Jurkat, Clone E6-1 (cell line): ENCODE measurements at places on chromosomes 6 and 20.

DNA sequence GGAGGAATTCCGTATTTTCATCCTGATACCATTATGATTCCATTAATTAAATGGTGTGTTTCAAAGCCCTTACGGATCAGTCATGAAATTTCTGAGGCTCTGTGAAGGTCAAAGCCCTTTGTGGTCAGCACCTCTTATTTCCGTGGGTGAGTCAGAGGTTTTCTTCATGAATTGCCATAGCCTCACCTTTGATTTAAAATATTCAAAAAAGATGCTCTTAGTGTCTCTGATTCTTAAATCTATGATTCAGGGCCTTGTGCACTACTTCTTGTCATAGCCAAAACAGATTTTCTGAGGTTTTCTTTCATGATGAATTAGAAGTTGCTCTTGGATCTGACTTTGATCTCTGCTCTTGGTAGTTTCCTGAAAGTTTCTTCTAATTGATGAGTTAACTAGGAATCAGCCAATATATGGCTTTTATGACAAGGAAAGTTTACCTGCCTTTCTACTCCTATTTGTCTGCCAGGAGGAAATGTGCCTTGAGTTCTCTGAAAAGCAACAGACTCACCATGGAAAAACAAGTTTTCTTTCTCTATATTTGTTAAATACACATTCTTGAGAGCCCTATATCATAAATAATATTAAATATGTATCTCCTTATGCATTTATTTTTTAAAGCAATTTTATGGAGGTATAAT lies 613.0 kb downstream of the UTRN start:
- no peak for DNase-seq

- DNase-seq = no peak
Measured at GRCh38 chr6:75044846-75045245, 161.0 kb downstream of the COL12A1 start.

GRCh38 chr20:14924433-14924832 lies 587.0 kb upstream of the FLRT3 start:
- no peak for DNase-seq

- DNase-seq = peak; percentile 83
Measured at GRCh38 chr6:157323255-157323965, at the start of gene TMEM242. Gene TMEM242 (minus strand): TSS chr6:157323519. CDS start chr6:157323499, 20 bp downstream.

DNA sequence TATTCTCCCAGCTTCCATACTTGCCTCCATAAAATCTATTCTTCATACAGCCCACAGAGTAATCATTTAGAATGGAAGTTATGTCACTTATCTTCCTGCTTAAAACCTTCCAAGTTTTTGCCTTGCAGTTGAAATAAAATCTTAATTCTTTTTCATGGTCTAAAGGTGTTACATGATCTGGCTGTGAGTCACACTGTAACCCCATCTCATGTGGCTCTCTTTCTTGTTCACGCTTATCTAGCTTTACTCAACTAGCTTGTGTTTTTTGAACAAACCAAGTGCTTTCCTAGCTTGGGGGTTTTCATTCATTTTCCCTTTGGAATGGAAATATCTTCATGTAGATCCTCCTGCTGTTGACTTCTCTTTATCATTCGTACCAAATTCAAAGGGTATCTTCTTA lies 23.6 kb upstream of the THEMIS start:
- no peak for DNase-seq

DNA sequence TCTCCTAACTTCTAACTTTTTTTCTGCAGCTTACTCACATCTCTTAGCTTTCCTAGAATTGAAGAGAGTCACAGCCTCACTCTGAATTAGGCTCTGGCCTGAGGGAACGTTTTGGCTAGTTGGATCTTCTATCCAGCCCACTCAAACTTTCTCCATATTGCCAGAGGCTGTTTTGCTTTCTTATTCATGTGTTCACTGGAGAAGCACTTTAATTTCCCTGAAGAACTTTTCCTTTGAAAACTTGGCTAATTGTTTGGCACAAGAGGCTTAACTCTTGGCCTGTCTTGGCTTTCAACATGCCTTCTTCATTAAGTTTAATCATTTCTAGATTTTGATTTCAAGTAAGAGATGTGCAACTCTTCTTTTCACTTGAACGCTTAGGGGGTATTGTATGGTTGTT lies 138.2 kb upstream of the PLCB4 start:
- DNase-seq = no peak

- DNase-seq = no peak
Measured at GRCh38 chr6:74073429-74073828, 377.4 kb downstream of the CD109 start.

GRCh38 chr6:39281312-39281980 lies 32.8 kb downstream of the KCNK17 start:
- DNase-seq = no peak

GRCh38 chr20:8971669-8972316 lies 97.1 kb upstream of the PLCB4 start:
- no peak for DNase-seq

DNA sequence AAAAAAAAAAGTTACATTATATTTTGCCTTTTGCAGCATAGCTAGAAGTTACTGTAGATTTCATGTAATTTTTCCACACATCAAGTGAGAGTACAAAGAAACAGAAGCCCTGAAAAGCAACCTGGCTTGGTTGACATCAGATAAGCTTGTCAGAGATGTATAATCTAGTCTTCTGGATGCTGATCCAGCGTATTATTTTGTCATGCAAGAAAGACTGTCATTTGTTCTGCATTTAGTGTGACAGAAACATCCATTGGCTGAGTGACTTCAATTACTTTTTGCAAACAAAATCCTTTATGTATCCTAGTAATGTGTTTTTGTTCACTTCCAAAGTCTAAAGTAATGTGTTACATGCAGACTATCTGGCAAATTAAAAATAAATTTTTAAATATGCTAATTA lies 75.3 kb downstream of the FAM83B start:
- DNase-seq = no peak

DNA sequence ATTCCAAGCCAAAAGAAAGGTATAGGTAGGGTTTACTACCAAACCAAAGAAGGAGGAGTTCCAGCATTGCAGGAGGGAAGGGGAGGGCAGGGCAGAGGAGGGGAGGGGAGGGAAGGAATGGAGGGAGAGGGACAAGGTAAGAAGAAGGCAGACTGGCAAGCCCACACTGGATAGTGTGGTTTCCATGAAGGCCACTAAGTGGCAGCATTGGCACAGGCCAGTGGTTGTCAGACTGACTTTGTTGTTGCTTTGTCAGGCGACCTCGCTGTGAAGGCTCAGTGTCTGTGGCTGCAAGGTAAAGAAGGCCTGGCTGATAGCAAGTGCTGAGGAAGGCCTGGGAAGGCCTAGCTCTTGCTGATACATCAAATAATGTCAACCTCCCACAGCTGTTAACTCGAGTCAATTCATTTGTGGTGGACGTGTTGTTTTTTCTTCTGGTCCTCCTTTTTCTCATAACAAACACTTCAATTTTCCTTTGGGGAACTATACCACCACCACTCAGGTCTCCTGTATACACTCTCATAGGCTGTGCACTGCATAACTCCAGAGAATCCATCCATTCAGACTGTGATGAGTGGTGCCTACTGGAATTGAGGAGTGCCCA lies 7.7 kb upstream of the ZNF334 start:
- peak; percentile 51 for DNase-seq

DNA sequence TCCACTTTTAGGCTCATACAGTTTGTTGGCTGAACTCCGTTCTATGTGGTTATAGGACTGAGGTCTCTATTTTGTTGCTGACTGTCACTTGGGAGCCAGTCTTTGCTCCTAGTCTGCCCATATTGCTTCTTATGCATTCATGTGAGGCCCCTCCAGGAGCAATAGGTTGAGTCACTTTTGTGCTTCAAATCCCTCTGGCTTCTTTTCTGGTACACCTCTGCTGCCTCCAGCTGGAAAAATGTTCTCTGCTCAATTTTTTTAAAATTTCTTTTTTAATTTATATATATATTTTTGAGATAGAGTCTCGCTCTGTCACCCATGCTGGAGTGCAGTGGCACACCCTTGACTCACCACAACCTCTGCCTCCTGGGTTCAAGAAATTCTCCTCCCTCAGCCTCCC lies 42.7 kb upstream of the NOX3 start:
- no peak for DNase-seq

GRCh38 chr6:139994998-139995397 lies 620.5 kb upstream of the CITED2 start:
- DNase-seq = no peak

GRCh38 chr6:14406614-14407331 lies 289.2 kb downstream of the CD83 start:
- DNase-seq = no peak

DNA sequence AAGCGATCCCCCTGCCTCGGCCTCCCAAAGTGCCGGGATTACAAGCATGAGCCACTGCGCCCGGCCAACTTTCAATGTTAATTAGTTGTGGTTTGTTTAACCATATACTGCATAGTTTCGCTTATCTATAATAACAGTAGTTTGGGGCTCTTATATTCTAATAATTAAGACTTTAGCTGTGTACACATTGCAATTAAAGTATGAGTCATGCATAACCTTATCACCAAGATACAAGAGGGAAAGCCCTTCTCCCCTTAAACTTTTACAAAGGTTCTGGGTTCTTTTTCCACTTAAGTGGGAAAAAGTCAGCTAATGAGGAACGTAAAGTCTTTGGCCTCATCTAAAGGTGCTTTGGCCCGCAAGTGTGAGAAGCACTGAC lies 3.2 kb upstream of the MCCD1 start:
- no peak for DNase-seq

DNA sequence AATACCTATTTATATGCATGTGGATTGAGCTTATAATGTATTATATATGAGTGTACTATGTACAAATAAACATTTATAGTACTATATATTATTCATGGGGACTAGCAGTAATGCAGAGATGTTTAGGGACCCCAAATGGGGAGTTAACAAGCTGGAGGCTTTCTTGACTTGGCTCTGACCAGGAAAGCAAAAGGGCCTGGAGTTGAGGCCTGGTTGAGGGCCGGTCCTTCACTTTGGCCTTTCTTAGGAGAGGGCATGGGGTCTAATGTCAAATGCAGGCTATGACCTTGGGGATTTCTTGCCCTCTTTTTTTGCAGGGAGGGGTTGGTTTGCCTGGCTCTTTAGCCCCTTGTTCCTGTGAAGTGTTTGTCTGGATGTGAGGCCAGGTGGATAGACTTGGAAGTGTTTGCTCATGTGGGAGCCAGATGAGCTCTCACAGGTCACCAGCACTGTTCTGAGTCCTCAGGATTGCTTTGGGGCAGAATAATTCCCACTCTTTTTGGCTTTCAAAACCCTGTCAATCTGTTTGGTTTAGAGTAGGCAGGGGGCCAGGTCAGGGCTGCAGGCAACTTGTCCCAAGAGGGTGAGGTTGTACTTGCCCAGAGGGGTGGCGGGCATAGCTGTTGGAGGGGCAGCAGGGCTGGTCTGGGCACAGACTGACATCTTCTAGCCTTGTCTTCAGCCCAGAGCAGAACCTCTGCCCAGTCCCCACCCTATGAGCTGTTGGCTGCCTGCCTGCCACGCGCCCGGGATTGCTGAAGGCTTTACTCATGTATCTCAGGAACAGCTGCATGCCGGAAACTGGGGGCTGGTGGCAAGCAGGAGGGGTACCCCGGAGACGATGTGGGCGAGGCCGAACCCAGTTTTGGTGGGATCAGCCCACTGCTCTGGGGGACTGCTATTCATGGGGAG lies 14.6 kb downstream of the TJAP1 start:
- no peak for DNase-seq

DNA sequence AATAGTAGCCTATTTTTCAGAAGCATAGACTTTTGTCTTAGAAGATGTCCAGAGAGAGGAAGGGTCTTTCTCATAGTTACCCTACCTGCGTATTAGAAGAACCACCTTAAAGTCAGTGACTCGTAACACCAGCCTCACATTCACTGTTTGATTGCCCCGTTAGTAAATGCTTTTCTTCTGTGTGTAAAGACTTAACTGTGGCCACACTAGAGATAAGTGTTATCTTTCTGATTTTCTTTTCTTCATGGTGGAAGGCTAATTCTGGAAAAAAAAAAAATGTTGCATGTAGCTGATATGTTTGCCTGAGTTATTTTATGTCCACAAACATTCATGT lies 83.9 kb downstream of the SAMD3 start:
- DNase-seq = no peak
